ENCODE measurements at places on chromosomes 6 and 20.

DNA sequence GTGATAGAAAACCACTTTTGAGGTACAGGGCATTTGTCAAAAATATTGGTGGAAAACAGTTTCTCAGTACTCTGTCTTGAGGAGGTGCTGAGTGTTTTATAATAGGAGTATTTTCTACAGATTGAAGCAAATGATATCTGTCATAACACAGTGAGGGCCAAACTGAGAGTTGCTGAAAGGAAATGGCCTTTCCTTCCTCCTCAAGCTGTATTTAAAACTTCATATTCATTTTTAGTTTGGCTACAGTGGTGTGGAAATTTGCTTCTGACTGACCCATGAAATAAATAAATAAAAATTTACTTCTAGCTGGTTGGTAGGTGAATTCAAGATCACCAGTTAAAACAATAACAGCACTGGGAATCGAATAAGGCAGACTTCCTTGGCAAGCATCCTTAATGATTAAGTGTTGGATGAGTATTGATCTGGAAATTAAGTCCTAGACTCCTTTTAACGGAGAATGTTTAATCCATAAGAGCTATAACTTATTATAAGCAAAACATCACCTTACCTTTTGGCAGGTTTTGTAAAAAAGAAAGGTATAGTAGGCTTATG, 828.6 kb upstream of the CITED2 start:
- no peak for DNase-seq

GRCh38 chr6:52724406-52725121, 38.7 kb downstream of the GSTA2 start:
- DNase-seq, result no peak

GRCh38 chr6:82467338-82467737, 103.7 kb downstream of the TPBG start:
- DNase-seq, result no peak

GRCh38 chr6:12009180-12009685, 2.9 kb upstream of the HIVEP1 start:
- DNase-seq, result no peak

- DNase-seq, result no peak
These were observed 999 bp downstream of the THBS2 start for GRCh38 chr6:169252505-169253189.

GRCh38 chr6:163835439-163836171, 421.1 kb downstream of the QKI start:
- no peak for DNase-seq

- no peak for DNase-seq
These were observed 109.6 kb downstream of the SCAF8 start for GRCh38 chr6:154842833-154843232.

- no peak for DNase-seq
These were observed 9.1 kb upstream of the RNF182 start for GRCh38 chr6:13915561-13916229.

- DNase-seq, result no peak
These were observed 152.9 kb downstream of the SOD2 start for GRCh38 chr6:159540152-159540551.

DNA sequence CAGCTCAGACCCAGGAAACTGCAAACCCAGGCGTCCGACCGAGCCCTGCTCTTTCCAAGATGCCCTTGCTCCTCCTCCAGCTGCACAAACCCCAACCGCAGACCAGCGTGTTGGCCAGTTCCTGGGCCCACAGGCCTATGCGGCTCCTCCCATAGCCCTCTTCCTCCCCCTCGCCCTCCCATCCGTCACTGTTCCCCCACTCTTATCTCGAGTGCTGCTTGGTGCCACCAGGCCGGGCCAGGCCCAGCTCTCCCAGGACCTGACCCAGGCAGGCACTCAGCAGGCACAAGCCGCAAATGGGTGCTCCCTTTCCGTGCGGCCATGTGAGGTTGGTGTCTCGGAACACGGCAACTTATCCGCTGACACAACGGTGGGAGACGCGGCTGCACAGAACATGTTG, 28.6 kb downstream of the ADRM1 start:
- DNase-seq, result no peak

DNA sequence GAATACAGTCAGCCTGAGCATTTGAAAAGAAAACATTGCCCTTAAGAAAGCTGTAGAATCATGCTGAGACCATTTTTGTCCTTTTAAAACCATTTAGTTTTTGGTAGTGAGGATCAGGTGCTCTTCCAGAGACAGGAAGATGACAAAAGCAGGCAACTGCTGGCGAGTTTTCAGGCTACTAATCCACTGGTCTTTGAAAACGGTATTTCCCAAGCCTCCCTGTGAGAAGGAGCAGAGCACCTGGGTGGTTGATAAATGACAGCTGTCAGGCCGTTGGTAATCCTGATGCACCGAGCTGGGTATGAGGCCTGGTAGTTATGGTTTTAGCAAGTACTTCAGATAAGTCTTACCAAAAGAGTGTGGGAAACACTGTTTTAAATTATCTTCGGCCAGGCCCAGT, 10.1 kb upstream of the SEC63 start:
- no peak for DNase-seq

- DNase-seq, result no peak
These were observed 81.5 kb downstream of the MYLK4 start for GRCh38 chr6:2669067-2669700.

DNA sequence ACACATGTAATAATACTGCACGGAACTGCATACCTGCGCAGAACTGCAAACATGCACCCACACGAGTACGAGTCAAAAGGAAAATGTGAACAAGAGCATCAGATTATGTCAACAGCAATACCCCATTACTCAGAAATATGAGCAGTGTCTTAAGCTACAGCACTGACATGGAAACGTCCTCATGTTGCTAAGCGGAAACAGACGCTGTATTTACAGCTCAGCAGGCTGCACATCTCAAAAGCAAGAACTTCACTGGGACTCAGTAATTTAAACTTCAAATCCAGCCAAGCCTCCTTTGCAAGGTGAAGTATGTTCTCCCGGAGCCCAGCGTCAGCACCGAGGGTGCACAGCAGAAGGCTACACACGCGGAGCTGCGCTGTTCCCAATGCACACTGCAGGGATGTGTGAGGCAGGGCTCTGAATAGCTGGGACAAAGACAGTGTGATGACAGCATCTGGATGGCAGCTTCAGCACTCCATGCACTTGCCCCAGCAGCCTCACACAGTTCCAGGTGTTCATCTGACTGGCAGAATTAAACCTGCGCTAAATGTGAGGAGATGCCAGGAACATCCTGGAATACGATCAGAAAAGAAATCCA, 202.8 kb downstream of the WDR27 start:
- DNase-seq, result no peak

- no peak for DNase-seq
These were observed 216.1 kb downstream of the MAFB start for GRCh38 chr20:40472905-40473304.

DNA sequence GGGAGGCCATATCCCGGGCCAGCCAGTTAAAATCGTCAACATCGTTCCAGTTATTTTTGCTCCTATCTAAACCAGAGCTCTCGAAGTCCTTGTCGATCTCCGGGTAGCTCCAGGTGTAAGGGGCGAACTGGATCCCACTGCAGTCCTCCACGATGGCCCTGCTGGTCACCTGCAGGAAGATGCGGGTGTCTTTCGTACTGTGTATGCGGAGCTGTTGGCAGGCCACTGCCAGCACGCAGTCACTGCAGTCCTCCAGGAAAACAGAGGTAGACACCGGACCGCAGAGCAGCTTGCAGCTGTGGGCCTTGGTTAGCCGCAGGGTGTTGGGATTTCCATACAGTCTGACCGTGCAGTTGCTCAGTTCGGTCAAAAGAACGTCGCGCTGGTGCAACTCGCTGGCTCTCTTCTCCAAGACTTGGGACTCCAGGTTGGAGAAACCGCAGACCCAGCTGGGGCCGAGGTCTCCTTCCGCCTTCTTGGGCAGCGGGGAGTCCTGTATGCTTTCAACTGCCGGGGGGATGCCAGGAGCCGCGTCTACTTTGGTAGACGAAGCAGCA, 742 bp downstream of the TBCC start:
- no peak for DNase-seq

DNA sequence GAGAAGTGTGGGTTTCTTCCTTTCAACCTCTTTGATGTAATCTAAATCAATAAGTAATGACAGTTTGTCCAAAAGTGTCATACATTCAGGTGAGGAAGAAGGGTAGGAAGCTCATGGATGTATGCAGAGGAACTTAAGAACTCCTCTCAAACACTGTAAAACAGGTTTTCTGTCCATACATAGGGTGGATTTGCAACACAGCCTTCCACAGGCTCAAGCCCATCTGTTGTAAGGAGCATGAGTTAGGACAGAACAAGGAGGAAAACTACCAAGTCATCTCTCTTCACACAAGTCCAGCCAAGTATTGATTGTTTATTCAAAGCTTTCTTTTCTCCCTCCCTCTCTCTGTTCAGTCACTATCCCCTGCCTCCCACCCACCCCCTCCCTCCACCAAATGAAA, 49.0 kb upstream of the CDYL start:
- no peak for DNase-seq

GRCh38 chr6:153207006-153207405, 75.9 kb upstream of the RGS17 start:
- no peak for DNase-seq

DNA sequence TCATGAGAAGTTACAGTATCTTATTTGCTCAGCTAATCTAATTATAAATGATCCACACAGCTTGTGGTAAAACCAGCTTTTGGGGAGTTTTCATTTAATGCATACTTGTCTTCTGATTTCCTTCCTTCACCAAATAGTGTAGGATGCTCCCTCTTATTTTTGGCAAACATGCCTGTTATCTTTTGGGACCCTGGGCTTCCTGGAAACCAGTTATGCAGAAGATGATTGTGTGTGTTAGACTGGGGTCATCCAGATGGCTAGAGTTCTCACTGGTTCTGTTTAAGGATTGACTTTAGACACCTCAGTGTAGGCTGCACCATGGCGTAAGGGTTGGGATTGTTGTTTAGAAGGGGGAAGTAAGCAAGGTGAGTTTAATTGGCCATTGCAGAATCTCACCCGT, 61.3 kb downstream of the PTPN1 start:
- no peak for DNase-seq

DNA sequence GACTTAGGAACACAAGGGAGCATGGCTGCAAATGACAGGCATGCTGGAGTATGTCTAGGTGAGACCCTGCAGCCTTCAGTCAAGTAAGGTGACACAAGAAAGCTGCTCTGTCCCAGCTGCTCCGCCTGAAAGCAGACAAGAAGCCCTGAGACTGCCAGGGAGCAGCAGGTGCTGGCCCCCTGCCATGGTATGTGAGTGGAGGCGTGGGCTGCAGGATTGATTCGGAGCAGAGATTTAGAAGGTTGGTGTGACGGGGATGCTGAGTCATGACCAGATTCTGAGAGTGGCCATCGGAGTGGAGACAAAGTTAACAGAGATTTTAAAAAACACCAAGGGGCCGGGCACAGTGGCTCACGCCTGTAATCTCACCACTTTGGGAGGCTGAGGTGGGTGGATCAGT, 17.8 kb downstream of the LRP11 start:
- DNase-seq, result no peak

GRCh38 chr6:68238097-68238601, 396.9 kb upstream of the ADGRB3 start:
- no peak for DNase-seq

DNA sequence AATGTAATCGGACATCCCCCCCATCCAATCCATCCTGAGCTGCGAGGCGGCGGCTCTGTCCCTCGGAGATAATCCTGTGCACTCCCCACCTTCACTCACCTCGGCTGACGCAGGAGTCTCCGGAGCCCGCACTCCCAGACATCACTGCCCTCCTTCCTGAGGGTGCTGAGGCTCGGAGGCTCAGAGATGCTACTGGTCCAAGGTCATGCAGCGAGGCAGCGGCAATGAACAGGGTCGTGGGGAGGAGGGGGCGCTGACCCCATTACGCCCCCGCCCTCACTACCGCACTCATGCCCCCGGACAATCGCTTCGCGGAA, 485 bp downstream of the ADISSP start:
- DNase-seq, result no peak

GRCh38 chr6:166025149-166025898, 142.3 kb downstream of the TBXT start:
- no peak for DNase-seq

DNA sequence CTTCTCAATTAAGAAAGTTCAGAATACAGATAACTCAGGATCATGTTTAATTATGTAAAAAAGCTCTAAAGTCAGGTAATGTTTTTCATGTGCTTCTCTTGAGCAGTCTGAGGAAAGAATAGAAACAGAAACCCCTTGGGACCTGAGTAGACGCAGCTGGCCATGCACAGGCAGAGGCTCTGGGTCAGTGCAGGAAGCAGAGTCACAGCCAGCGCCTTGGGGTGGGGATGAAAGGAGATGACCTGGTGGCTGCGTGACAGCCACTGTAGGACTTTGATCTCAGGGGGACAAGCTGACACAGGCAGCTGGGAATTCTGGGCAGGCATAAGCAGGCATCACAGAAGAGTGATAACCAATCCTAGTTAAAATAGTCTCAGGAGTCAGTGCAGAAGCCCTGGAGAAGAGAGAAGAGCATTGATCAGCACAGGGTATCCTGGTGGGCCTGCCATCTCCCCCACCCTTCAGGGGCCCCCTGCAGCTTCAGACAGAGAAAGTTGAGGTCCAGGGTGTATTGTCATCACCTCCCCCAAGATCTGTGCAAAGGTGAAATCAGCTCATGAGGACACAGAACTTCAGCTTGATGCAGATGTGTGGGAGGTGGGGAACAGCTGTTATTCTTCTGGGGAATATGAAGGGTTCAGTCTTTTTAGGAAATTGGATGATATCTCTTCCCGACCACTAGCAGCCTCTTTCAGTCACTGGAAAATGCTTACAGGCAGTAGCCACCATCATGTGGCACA, 6.4 kb downstream of the HLA-DQB1 start:
- DNase-seq, result no peak

- no peak for DNase-seq
These were observed 2.6 kb downstream of the ZNFX1 start for GRCh38 chr20:49275216-49275615.

DNA sequence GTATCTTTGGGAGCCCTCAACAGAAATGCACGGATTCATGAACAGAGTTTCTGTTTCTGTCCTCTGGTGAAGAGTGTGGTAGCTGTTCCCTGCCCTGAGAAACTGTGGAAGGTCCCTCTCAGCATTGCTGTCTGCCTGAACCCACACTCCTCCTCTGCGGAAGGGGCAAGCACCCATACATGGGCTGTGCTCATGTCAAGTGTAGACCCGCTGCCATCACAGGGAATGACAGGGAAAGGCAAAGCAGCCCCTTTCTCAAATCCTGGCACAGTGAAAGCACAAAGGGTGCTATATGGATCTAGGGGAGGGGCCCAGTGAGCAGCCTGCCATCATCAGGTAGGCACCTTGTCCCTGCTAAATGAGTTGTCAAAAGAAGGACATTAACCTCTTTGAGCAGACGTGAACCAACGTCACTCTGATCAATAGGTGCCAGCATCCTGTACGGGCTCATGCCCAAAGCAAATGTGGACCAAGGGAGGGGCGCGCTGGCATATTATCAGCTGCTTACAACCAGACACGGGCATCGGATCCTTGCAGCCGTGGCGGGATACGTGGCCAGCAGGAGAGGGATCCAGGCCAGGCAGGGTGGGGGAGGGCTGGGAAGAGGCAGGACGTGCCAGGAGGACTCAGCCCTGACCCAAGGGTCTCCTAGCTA, 231.2 kb upstream of the PMEPA1 start:
- no peak for DNase-seq

Data from cortex of kidney (tissue), 1 donor.